Brain microvascular endothelial cell (primary cell): ENCODE measurements at places on chromosomes 2 and 18.
A peak's percentile ranks its signal among the peaks of the same experiment; 100 is the strongest.

- DNase-seq = no peak
Observed at GRCh38 chr2:16713011-16713423, 47.4 kb upstream of the CYRIA start.

- no peak for DNase-seq
Observed at GRCh38 chr2:109168086-109168485, 39.1 kb downstream of the SH3RF3 start.

DNA sequence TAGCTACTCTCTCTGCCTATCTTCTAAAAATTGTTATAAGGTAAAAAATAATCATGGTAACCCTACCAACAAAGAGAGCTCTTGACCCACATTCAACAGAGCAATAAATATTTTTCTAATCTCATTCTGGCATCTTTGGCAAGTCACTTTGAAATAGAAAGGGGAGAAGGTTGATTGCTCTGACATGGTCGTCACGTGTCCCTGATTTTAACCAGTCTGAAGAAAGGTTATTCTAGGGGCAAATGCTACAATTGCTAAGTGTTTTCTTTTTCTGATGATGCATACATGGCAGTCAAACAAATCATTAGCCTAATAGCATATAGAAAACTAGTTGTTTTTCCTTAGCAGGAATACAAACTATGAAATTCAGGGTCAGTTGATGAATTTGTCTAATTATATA lies 153.3 kb upstream of the MAP3K20 start:
- no peak for DNase-seq

DNA sequence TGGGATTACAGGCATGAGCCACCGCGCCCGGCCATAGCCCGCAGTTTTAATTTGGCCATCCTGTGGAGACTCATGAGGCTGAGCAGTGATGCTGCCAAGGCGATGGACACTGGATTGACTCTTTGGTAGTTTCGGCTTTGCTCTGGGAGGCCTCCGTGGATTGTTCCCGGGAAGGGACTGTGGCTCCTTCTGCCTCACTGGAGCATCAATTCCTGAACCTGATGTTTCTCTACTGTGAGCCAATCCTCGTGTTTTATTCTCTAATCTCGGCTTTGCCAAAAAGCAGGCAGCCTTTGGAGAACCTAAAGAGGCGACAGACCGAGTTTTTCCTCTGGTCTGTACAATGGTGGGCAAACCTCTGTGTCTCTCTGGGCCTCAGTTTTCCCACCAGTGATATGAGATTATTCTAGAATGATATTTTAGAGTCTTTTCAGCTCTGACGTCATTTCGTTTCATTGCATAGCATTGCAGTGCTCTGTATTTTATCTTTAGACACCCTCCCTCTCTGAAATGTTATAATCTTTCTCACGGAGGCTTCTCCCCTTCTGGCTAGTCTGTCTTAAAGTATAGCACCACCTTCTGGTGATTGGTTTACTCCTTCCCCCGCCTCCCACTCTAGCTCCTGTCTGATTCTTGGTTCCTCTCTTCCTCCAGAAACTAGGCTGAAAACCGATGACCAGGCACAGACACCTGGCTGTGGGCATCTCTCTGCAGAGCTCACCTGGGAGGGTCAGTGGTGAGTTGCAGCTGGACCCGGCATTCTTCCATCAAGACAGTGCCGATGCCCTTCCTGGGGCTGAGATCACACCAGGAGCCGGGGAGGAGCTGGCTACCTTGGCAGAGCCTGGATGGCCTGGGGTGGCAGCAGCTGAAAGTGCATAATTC lies 341.3 kb downstream of the MYCN start:
- DNase-seq = no peak

- DNase-seq = no peak
Observed at GRCh38 chr2:136645236-136645828, 120.0 kb upstream of the THSD7B start.

DNA sequence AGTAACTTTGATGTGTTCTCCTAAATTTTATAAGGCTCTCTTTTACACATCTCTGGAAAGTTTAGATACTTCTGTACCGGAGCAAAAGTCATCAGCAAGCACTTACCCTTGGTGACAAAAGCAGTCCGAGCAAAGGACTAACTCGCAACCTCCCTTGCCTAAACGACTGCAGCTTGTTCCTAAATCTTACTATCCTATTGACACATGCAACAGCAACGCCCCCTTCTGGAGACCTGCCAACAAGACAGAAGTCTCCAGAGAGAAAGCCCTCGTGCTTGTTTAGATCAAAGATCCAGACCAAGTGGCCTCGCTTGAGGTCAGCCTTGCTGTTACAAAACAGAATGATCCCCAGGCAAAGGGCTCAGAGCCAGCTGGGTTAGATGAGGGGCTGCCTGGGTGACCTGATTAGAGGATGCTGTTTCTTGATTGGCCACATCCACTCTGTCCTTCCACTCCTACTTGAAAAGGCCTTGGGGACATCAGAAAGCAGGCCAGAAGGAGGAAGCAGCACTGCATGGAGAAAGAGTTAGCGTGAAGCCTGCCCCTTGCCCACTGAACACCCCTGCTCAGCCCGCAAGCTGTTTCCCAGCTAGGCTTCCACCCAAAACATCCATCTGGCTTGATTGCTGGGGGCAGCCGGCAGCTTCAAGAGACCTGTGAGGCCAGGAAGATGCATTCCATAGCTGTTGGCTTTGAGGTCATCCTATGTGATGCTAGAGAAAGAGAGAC lies 94.3 kb downstream of the HNRNPLL start:
- peak; percentile 77 for DNase-seq

GRCh38 chr2:210997373-210997772 lies 441.0 kb downstream of the CPS1 start:
- DNase-seq = no peak

- DNase-seq = no peak
Observed at GRCh38 chr2:217797165-217797564, 205.6 kb downstream of the TNS1 start.

GRCh38 chr2:134745023-134745422 lies 26.2 kb upstream of the TMEM163 start:
- no peak for DNase-seq

DNA sequence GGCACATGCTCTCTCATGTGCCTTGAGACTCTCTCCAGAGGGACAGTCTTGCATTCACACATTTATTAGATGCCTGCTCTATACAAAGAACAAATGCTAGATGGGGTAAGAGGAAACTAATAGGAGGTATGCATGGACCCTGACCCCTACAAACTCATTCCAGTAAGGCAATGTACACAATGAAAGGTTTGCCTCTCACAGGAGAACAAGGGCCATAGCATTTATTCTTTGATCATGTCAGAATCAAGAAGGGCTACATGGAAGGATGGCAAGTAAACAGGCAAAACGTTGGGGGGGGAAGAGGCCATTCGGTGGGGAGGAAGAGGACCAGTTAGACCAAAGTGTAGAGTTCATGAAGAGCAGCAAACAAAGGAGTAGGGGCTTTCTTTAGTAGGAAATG lies 130.2 kb downstream of the TMEM163 start:
- DNase-seq = no peak

GRCh38 chr18:24656551-24657443 lies 196.4 kb downstream of the HRH4 start:
- no peak for DNase-seq

- DNase-seq = peak; percentile 68
Observed at GRCh38 chr2:182949572-182950189, 83.2 kb upstream of the FRZB start.

DNA sequence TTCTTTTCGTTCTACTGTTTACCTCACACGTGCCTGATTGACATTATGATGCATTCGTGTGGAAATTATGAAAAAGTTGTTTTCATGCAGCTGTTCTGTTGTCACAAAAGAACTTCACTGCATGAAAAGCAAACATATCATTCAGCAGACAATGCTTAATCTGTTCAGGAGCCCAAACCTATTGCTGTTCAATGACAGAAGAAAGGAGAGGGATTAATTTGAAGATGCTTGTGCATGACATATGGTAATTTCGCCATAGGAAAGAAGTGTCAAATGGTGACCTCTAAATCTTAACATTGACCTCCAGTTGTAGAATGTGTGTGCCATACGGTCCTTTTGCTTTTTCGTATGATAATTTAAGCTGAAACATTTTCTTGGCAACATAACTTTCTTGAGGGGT lies 124.5 kb downstream of the WDR7 start:
- no peak for DNase-seq

GRCh38 chr2:157460384-157460837 lies 16.5 kb upstream of the CYTIP start:
- DNase-seq = no peak

- DNase-seq = no peak
Observed at GRCh38 chr2:11326677-11327211, 17.7 kb downstream of the ROCK2 start.

GRCh38 chr2:172997031-172997430 lies 78.6 kb upstream of the MAP3K20 start:
- no peak for DNase-seq

- no peak for DNase-seq
Observed at GRCh38 chr2:107001551-107001950, 115.6 kb upstream of the ST6GAL2 start.

GRCh38 chr2:19914266-19914975 lies 12.6 kb upstream of the TTC32 start:
- no peak for DNase-seq

GRCh38 chr2:242031481-242032019 lies 162.0 kb downstream of the RTP5 start:
- DNase-seq = peak; percentile 63

GRCh38 chr2:104431701-104432121 lies 422.2 kb upstream of the POU3F3 start:
- DNase-seq = no peak

DNA sequence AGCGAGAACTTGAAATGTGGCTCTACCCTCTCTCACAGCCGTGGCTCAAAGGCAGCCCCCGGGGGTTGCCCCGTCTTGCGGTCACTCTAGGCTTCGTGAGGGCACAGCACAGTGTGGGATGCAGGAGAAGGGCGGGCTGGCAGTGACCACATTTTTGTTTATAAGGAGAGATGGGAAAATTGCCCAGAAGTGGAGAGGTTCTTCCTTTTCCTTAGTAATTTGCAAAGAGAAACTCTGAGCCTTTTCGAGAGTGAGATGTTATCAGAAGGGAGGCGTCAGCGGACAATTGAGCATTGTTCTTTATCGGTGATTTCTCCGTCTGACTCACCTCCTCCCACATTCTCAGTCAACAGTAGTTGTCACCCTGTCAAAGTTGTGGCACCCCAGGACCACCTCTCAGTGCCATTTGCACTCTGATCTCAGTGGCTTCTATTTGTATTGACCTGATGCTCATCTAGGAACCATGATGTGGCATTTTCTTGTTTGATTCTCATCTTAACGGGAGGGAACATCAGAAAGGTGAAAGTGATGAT lies 89.6 kb downstream of the ACAA2 start:
- DNase-seq = peak; percentile 41

DNA sequence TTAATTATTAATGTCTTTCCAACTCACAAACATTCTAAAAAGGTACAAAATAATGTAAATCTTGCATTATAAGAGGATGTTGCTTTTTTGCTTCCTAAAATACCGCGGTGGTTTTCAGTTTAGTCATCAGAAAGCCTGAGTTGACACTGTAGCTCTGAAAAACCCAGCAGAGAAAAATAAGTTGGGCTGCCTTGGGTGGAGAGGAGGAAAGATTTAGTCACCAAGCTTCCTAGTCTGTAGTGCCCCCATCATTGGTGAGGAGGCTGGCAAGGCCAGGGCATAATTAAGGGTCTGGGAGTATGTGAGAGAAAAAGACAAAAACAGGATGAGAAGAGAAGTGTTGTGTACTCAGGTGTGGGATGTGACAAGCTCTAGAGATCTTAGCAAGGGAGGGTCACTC lies 5.7 kb downstream of the PTPRM start:
- peak; percentile 36 for DNase-seq
